ENCODE measurements at places on chromosomes 12 and 14.

DNA sequence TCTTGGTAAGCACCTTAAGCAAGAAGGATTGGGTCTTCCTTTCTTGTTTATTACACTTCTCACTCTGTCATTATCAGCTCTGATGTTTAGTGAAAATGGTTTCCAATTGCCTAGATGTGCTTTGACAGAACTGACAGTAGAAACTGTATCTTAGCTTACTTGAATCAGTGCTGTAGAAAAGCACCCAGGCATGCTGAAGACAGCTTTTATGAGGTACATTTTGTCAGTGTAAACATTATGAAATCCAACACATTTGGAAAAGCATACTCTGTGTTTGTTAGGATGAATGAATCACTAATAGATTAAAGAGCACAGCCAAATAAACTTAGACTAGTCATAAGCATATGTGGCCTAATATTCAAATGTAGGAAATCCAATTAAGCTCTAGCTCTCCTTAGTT lies 290.2 kb upstream of the NPAS3 start:
- no peak for DNase-seq

- peak; percentile 22 for DNase-seq
These were observed 32.6 kb upstream of the DAAM1 start for GRCh38 chr14:59155886-59156285.

DNA sequence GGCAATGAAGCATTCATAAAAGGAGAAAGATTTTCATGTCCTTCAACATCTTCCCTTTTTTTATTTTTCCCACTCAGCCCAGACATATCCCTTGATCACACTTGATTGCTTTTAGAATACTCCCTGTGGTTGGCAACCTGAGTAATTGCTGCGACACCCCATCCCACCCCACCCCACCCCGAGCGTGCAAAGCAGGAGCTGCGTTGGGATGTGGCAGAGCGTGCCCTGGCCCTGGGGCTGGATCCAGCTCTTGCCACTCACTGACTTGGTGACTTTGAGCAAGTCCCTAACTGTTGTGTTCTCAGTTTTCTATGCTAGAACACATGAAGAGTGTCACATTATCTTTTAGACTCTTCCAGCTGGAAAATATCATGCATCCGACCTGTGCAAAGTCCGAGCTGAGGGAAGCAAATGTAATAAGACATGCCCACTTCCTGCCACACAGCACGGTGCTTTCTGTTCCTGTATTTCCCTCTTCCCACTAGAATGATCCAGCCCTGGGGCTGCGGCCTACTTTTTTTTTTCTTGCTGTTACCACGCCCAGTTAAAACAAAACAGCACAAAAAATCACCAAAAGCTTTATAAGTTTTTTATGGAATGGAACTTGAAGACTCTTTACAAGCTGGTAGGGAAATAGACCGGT lies 4.0 kb downstream of the ASCL4 start:
- DNase-seq = no peak

GRCh38 chr14:100660882-100661635 lies 65.6 kb upstream of the DLK1 start:
- no peak for DNase-seq

DNA sequence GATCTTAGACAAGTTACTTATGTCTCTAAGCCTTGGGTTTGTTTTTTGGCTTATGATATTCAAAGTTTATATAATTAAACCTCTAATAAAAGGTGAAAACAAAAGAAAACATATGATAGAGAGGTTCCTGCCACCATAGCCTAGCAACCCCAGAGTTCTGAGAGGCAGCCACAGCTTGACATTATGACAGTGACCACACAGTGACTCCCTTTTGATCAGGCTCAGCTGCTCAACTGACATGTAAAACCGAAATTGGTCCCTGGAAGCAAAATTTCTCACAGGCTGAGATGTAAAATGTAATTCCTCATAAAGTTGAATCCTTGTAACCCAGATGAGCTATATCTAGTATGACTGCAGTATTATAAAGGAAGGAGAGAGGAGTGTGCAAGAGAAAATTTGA lies 108.5 kb downstream of the GCH1 start:
- DNase-seq = no peak

- no peak for DNase-seq
These were observed 49.8 kb downstream of the CKAP4 start for GRCh38 chr12:106197906-106198623.

GRCh38 chr12:1421091-1421846 lies 173.1 kb downstream of the FBXL14 start:
- DNase-seq = no peak

GRCh38 chr12:104507672-104508071 lies 50.9 kb downstream of the CHST11 start:
- no peak for DNase-seq

DNA sequence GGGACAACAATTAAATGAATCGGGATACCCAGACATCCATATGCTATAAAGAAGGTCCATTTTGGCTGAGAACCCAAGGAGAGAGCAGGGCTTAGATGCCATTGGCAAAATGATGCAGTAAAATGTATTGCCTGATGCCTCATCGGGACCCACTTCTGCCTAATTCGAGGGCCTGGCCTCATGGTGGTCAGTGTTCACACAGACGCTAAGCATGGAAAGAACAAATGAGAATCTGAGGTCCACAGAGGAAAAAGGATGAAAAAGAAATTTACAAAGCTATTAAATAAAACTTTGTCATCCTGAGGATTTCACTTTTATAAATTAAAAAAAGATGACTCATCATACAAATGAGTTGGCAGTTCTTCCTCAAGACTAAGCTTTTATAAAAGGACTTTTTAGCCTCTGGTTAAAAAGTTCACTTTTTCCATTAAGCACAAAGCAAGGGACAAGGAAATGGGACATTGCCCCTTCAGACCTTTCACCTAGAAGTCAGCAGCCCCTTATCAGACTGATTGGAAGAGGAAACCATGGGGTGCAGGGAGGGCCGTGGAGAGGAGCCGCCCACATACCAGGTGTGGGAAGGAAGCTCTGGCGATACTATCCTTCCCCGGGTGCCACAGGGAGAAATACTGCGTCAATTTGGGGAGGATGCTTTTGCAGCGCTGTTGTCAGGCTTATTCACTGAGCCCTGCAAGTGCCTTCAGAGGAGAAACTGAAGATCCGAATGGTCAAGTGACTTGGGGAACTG lies 176.0 kb downstream of the EGLN3 start:
- no peak for DNase-seq

DNA sequence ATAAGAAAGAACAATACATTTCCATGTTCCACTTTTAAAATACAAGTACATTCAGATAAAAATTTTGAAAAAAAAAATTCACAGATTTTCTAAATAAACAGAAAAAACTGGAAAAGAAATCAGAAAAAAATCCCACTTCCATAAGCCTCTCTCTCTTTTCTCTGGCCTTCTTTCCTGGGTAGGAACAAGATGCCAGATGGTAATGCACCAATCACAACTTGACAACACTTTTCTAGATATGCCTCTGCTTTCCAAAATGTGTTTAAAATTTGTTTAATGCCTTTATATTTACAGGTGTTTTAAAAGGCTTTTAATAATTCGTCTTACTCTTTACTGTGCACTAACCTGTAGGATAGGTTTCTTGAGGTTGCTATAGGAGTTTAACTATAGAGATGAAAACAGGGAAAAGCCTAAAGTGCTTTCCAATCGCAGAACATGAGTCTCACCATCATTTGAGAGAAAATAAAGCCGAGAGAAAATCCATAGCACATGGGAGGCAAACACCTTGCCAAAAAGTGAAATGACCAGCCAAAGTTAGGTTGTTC lies 74.2 kb downstream of the TMTC1 start:
- no peak for DNase-seq

GRCh38 chr14:38646391-38646790 lies 390.5 kb upstream of the CLEC14A start:
- no peak for DNase-seq

- DNase-seq = peak; percentile 62
These were observed 14.7 kb upstream of the CDH24 start for GRCh38 chr14:23071921-23072539.

- DNase-seq = no peak
These were observed 42.6 kb downstream of the TMEM63C start for GRCh38 chr14:77224212-77224611.

GRCh38 chr12:10132850-10133370 lies 2.9 kb upstream of the CLEC7A start:
- DNase-seq = peak; percentile 32

- DNase-seq = no peak
These were observed 12.3 kb upstream of the TAMALIN start for GRCh38 chr12:51994539-51994820.

DNA sequence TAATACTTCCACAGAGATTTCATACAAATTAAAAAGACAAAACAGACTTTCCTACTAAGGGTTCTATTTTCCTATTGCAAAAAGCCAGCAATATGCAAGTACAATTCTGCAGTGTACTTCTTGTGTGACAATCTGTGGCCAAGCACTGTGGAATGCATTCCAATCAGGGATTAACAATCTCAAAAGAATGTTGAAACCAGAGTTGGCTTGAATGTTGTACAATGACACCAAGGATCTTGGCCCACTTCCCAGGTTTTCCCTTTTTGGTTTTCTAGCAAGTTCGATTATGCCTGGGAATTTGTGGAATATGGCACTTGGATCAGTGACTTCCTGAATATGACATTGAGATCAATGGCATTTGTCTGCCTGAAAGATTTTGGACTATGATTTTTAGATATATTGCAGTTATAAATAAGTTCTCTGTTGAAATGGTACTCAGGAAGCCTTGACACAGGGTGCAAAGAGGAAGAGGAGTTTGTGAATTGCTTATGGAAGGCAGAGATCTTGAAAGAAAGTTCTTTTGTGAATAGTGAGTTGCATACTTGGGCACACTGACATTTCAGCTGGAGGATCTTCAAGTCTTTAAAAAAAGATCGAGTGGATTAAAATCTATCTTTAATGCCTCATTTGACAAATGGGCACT lies 81.4 kb upstream of the FERMT2 start:
- DNase-seq = no peak

DNA sequence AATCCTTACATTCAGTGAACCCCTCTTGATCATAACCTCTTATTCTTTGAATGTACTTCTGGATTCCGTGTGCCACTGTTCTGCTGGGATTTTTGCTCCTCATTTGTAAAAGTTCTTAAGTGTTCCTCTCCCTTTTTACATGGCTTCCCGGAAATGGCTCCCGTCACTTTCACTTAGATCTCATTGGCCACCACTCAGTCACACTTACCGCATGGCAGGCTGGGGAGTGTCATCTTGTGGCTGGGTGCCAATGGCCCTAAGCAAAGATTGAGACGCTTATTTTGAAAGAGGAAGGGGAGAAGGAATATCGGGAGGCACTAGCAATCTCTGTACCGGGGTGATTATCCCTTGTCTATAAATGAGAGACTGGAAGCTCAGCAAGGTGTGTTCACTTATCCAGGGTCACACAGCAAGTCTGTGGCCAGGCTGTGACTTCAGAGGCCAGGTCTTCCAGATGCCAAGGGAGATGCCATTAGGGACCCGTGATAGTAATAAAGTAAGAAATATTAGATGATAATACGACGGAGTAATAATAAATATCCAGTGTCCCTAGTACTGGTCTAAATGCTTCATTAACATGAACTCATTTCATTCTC lies 68.8 kb downstream of the RNFT2 start:
- DNase-seq = no peak

DNA sequence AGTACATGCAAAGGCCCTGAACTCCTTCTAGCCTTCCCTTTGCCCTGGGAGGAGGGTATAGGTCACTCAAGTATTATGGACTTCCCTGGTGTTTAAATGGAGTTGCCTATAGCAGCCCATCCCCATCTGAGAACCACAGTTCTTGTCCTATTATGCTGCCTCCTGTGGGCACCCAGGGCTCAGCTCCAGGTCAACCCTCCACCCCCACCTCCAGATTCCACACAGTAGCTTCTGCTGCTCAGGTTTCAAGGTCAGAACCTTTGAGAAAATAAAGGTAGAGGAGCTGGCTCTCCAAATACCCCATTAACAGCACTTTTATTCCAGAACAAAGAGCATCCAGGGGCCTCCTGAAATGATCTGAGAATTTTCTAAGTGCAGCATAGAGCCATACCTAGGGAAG lies 57.4 kb downstream of the ACTN1 start:
- DNase-seq = peak; percentile 50

- peak; percentile 13 for DNase-seq
These were observed 54.0 kb upstream of the PDE3A start for GRCh38 chr12:20314328-20314727.

DNA sequence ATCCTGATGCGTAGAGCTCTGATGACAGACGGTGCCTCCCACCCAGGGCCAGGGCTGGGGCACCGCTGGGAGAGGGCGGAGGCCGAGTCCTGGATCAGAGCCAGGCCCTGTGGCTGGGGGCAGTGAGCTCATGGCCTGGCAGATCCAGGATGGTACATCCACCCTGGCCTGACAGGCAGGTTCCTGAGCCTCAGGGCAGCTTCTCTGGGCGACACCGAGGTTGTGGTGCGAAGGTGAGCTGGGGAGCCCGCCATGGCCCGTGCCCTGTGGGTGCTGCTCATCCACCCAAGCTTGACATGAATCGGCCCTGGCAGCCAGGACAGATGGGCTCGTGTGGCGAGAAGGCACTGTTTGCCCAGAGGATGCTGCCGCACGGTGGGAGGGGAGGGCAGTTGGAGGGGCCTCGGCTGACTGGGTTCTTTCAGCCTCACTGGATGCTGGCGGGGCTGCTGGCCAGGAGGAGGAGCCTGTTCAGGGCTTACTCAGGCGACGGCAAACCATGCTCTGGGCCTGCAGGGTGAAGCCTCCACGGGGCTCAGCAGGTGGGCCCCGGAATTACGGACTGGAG lies 16.6 kb downstream of the LRTM2 start:
- no peak for DNase-seq

GRCh38 chr12:43102546-43103264 lies 449.3 kb downstream of the ADAMTS20 start:
- no peak for DNase-seq

DNA sequence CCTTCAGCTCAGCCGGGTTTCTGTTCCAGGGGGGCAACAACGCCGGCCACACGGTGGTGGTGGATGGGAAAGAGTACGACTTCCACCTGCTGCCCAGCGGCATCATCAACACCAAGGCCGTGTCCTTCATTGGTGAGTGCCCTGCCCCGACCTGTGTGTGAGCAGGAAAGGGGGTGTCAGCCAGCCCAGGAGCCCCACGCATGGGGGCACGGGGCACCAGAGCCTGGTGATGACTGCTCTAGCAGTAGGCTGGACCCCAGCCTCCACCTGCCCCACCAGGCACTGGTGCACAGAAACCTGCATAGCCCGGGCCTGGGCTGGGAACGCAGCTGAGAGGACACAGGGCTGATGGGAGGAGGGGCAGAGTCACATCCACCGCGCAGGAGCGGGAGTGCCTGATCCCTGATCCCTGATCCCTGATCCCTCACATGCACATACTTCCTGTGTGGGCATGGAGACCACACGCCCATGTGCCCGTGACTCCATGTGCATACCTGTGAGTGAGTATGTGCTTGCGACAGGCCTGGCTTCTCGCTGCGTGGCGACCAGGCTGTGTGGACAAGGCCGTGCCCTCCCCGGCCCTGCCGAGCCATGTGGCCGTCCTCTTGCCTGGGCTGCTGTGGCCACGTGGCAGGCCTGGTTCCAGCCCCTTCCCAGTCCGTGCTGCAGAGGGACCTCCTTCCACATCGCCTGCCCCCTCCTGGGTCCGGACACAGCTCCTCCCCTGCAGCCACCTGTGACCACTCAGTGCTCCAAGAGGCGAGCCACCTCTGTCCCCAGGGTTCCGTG lies 11.2 kb downstream of the ADSS1 start:
- DNase-seq = no peak
